ENCODE measurements at places on chromosomes 4 and X. TPM values are rescaled to one million over a fixed set of nuclear protein-coding genes. Genes with fewer than 3 reads are reported as not detected.

MID2 gene
- 11.9 TPM for total RNA-seq

MXD4 gene
- 73.8 TPM for total RNA-seq

FRMPD3 gene
- not detected for total RNA-seq

NOX1 gene
- not detected for total RNA-seq

PRKG2 gene
- total RNA-seq: 0.36 TPM

Measured in smooth muscle cell of the pulmonary artery (primary cell).